ENCODE measurements at places on chromosomes 11 and 22.

GRCh38 chr11:132650969-132651720 lies 881.2 kb downstream of the OPCML start:
- DNase-seq: no peak

- DNase-seq: no peak
Measured at GRCh38 chr11:94111660-94112059, 17.0 kb upstream of the PANX1 start.

GRCh38 chr11:26597899-26598298 lies 25.8 kb upstream of the MUC15 start:
- no peak for DNase-seq

- DNase-seq: no peak
Measured at GRCh38 chr11:130278151-130278550, 36.6 kb downstream of the ZBTB44 start.

DNA sequence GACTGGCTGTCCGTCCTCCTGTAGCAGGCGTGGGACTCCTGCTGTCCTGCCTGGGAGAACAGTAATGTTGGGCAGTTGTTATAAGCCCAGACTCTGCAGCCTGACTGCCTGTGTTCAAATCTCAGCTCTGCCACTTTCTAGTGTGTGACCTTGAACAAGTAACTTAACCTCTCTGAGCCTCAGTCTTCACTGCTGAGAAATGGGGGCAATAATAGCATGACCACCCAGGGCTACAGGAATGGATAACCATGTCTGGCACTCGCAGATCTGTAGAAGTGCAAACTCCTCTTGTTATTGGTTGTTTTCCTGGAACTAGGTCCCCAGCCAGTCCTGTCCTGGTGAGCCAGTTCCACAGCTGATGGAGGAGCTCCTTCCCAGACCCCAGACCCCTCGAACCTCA lies 69.7 kb downstream of the TP53I11 start:
- DNase-seq: no peak

GRCh38 chr11:59801981-59802638 lies 8.5 kb downstream of the MRPL16 start:
- no peak for DNase-seq

DNA sequence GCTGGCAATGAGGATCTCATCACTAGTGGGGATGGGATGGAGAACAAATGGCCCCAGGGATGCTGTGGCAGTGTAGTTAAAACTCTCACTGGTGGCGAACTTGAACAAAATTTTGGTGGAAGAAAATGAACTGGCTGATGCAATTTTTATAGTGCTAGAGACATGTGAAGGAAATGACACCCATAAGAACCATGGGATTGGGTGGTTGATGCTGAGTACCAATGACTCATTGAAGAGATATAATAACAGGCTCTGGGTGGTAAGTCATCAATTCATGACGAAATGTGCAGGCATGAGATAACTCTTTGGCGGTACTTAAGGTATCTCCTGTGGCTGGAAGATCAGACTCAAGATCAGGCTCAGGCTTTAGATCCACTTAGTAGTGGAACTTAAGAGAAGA lies 172.9 kb upstream of the DDI1 start:
- no peak for DNase-seq

All from stimulated activated CD4-positive, alpha-beta T cell treated with anti-CD3 and anti-CD28 coated beads, Interleukin-15, amount 100 ng/mL, for 1 hour (primary cell).